AG04450 (cell line): ENCODE measurements at places on chromosomes 16 and 17.
A peak's percentile ranks its signal among the peaks of the same experiment; 100 is the strongest.

DNA sequence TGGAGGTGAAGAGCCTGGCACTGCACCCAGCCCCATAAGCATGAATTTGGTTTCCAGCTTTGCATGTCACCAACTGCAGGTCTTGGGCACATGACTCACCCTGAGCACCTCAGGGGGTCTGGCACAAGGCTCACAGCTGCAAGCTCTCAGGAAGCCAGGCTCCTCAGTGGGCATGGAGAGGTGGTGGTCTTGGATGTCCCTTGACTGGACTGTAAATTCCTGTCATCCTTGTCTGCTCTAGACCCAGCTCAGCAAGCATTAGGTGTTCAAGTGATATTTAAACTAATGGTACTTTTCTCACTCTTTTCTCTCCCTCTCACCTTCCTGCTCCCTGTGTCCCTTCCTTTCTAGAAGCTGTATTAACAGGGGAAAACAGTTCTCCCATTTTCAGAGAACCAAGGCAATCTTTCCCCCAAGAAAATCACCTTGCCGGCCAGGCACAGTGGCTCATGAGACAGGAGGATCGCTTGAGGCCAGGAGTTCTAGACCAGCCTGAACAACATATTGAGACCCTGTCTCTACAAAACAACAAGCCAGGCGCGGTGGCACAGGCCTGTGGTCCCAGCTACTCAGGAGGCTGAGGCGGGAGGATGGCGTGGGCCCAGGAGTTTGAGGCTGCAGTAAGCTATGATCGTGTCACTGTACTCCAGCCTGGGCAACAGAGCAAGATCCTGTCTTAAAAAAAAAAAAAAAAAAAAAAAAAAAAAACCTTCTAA lies 5.1 kb upstream of the KIFC3 start:
- no peak for DNase-seq

GRCh38 chr17:6539871-6540270 lies 16.5 kb downstream of the PITPNM3 start:
- DNase-seq = no peak

DNA sequence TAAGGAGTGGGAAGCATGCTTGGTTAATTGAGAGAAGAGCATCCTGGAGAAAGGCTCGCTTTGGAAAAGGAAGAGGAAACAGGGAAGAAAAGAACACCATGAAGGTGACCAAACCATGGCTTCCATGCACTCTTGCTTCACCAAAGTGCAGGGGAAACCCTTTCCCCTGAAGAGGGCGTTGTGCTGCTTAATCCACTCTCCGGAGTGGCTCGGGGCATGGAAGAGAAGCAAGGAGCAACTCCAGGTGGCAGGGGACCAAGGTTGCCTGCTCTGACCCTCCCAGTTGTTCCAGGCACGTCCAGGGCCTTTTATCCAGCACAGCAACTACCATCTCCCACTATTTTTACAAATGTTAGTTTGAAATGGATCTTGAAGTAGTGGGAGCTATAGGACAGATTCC lies 108.1 kb downstream of the STX8 start:
- no peak for DNase-seq

GRCh38 chr17:9763643-9764042 lies 27.7 kb downstream of the DHRS7C start:
- no peak for DNase-seq

GRCh38 chr16:7861891-7862582 lies 529.4 kb downstream of the RBFOX1 start:
- DNase-seq = no peak

DNA sequence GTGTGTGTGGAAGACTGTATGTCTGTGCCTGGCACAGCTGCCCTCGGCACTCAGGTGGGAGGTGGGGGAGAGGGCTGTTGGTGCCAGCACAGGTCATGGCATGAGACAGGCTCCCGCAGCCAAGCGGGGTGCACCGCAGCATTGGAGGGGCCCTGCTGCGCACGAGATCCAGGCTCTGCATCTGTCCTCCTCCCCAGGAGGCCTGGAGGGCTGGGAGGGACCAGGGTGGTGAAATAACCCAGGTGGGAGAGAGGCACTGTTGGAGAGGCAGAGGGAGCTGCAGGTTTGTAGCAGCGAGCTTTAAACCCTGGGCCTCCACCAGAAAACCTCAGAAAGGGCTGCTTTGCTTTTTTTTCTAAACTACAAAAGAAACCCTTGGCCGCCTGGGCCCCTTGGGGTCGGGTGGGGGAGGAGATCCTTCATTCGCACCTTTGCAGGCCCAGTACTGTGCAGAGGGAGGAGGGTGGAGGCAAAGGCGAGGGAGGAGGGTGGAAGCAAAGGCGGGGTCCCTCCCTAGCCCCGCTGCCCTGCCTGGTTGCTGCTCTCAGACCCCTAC lies 241.7 kb downstream of the SEC14L1 start:
- no peak for DNase-seq

GRCh38 chr17:38706505-38707216 lies 1.6 kb downstream of the MLLT6 start:
- DNase-seq = no peak

DNA sequence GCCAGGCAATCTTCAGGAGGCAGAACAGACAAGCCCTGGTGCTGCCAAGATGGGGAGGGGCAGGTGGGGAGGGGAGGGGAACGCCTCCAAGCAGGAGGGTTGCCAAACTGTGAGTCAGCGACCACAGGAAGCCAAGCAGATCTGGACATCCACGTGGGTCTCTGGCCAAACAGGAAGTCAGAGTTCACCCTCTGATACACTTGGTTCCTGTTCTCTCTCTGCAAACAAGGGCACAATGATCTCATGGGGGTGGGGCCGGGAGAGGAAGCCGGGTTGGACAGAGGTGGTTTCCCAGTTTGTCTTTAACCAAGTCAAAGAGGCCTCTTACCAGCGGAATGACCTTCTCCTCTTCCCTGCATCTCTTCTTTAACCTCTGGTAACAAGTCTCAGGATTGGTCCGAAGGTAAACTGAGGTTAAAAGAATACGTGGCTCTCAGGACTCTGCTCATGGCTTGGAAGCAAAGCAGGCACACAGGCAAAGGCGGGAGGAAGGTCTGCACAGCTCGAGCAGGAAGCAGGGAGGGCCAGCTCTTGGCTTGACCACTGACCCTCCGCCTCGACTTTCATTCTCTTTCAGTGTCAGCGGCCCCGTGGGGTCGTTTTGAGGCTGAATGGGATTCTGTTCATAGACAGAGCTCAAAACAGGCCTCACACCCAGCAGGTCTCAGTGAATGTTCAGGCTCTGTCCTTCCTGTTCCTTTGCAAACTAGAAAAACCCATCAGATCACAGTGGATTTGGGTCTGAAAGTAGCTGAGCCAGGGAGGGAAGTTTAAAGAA lies 32.9 kb downstream of the TK2 start:
- peak; percentile 98 for DNase-seq

GRCh38 chr17:64135000-64135399 lies 5.1 kb upstream of the ERN1 start:
- DNase-seq = no peak

- no peak for DNase-seq
These were observed 92.3 kb downstream of the METRNL start for GRCh38 chr17:83171661-83172060.

DNA sequence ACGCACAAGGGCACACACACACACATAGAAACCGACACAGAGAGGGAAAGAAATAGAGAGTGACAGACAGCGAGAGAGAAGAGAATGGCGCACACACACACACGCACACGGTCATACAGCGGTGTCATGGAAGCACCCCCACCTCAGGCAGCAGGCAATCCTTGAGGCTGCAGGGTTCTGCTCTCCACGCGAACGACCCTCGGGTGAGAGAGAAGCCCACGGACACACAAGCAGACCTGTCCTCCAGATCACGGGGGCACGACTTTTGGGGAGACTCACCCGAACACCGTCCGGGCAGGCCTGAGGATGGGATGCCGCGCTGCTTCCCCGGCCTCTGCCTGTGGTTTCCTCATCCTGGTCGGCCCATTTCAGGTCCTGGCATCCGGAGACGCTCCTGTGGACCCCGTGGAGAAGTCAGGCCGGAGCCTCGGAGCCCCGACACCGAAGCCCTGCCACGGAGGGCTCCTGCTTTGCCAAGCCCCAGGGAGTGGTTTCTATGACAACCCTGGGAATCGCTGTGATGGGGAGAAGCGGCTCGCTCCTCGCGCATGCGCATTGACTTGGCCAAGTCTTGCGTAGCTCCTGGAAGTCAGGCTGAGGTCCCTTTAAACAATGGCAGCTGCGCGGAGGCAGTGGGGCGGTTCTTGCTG lies 118.2 kb upstream of the KCNJ18 start:
- peak; percentile 46 for DNase-seq

- no peak for DNase-seq
These were observed 49.5 kb downstream of the COX4I1 start for GRCh38 chr16:85848986-85849385.

GRCh38 chr17:49836111-49837030 lies 11.5 kb downstream of the TAC4 start:
- no peak for DNase-seq

DNA sequence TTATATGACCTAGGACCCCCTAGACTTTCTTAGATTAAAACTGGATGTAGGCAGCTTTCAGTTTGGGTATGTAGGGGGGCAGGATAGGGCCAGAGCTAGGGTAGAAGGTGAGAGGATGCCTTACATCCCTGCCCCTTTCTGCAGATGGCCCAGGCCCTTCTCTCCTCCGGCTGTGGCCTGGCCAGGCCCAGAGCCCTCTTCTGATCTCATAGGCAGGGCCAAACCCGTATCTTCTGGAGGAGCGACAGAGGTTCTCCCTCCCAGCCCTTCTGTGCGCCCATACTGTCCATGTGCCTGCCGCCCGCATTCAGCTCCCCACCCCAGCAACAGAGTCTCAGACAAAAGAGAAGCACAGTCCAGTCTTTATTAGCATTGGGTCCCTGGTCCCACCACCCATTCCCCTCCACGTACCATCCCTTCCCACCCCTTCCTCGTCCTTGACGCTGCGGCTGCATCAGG lies 2.0 kb upstream of the TSPOAP1 start:
- DNase-seq = no peak

GRCh38 chr17:57760046-57760445 lies 14.9 kb upstream of the CCDC182 start:
- DNase-seq = no peak

DNA sequence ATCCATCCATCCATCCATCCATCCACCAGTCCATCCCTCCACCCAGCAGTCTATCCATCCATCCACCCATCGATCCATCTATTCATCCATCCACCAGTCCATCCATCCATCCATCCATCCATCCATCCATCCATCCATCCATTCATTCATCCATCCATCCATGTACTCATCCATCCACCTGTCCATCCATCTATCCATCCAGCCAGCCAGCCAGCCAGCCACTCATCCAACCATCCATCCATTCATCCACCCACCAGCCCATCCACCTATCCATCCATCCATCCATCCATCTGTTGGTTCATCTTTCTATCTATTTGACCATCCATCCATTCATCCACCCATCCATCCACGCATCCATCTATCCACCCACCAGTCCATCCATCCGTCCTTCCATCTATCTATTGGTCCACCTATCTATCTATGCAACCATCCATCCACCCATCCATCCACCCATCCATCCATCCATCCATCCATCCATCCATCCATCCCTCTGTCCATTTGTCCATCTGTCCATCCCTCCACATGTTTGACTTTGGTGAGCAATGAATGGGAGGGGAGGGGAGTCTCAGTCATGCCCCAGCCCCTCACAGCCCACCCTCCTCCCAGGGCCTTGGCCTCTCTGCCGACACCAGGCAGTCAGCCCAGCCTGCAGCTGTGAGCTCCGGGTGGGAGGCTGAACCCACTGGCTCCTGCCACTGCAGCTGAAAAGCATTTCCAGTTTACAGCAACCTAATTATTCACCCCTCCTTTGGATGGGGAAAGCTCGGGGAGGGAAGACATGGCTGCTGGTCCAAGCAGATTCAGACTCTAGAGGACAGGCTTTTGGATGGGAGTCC lies 38.1 kb upstream of the SSTR5 start:
- DNase-seq = no peak

DNA sequence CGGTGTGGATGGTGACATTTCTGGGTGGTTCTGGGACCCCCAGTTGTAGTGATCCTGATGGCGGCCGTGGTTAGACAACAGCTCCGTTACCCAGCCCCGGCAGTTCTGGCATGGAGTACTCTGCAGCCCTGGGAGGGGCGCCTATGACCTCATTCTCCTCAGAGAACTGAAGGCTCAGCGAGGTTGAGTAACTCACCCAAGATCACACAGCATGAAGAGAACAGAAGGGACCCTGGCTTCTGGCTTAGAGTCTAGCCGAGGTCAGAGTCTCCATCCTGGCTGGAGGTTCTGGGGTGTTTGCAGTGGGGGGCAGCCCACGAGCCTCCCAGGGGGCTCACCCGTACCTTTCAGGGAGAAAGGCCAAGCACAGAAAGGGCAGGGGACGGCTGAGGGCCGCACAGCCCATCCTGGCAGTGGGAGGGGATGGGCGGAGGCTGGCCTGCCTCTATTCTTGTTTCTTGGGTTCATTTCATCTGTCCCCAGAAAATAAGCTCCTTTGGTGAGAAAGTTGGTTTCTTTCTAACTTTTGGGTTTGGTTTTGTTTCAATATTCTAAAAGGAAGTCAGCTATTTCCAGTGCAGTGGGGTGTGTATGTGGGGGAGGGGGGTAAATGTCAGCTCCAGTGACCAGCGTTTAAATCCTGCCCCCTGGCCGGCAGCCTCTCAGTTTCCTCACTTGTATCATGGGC lies 13.2 kb downstream of the ZFPM1 start:
- no peak for DNase-seq

- no peak for DNase-seq
These were observed 23.7 kb upstream of the PMFBP1 start for GRCh38 chr16:72195609-72196008.

DNA sequence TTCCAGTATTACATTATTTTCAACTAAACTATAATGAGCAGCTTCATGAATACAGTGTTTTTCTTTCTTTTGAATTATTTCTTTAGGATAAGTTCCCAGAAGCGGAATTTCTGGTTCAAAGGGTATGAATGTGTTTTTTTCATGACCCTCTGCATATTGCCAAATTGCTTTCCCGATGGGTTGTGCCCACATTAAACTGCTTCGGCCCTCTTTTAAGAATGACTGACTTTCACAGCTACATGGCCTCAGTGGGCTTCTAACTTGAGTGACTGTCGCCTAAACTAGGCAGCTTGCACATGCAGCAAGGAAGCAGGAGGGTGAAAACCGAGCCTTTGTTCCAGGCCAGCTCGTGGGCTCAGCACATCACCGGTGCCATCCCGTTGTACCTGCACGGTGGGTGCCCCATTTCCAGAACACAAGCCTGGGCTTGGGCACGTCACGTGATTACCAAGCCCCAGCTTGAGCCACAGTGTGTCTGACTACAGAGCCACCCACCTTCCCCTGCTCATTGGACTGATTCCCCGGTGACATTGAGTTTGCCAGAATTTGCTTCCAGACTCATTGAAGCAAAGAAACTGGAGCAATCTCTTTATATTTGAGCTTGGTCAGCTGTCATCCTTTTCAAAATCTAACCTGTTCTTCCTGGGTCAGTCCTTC lies 112.8 kb downstream of the CLEC16A start:
- DNase-seq = no peak
